ENCODE measurements at places on chromosomes 6 and 20.

DNA sequence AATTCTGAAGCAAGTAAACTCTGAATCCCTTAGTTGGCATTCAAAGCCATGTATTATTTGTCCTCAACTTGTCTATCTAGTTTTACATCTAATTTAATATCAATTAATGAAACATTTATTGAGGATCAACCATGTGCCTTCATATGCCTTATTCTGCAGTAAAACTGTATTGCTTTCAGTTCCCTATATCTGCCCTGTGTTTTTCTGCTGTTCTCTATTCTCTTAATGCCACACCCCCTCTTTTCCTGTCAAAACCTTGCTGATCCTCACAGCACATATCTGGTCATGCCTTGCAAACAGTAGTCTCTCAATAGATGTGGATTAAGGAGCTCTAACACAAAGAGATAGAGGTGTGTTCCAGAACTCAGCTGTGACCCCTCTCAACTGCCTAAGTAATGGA is 2.0 kb downstream of the FIG4 start:
- no peak for DNase-seq

- no peak for DNase-seq
Observed at GRCh38 chr6:14190191-14190928, 72.8 kb downstream of the CD83 start.

- DNase-seq = no peak
Observed at GRCh38 chr6:650098-650497, 6.8 kb downstream of the HUS1B start.

DNA sequence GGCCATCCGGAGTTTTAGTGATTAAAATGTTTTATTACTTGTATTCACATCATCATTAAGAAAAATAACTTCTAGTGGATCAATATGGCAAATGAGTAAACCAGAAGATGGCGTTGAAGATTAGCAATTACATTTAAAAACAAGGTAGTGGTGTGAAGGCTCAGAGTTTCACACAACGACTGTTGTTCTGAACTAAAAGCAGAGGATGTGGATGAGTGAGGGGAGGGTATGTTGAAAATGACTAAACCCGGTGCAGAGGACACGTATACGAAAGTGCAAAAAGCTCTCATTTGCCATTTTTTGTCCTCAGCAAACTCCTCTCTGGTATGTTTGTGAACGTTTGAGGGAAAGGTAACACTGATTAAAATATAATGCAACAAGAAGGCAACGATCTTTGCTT is 1.9 kb upstream of the IRF4 start:
- peak; percentile 92 for DNase-seq

GRCh38 chr20:31691646-31692275 is 30.9 kb downstream of the BCL2L1 start:
- no peak for DNase-seq

- no peak for DNase-seq
Observed at GRCh38 chr6:18186540-18187250, 31.5 kb downstream of the KDM1B start.

GRCh38 chr6:79241228-79241627 is 6.7 kb upstream of the HMGN3 start:
- DNase-seq = no peak

Data from activated CD4-positive, alpha-beta T cell treated with anti-CD3 and anti-CD28 coated beads, Interleukin-2, amount 50 U/mL, for 16 hours (primary cell).